ENCODE measurements at places on chromosomes 7 and 10. TPM values are rescaled to one million over a fixed set of nuclear protein-coding genes. Genes with fewer than 3 reads are reported as not detected.

- DNase-seq = no peak
Observed at GRCh38 chr7:66904063-66904593, 16.9 kb upstream of the TMEM248 start.

GRCh38 chr7:1548438-1548831 is 7.6 kb downstream of the TMEM184A start:
- DNase-seq = no peak

DNA sequence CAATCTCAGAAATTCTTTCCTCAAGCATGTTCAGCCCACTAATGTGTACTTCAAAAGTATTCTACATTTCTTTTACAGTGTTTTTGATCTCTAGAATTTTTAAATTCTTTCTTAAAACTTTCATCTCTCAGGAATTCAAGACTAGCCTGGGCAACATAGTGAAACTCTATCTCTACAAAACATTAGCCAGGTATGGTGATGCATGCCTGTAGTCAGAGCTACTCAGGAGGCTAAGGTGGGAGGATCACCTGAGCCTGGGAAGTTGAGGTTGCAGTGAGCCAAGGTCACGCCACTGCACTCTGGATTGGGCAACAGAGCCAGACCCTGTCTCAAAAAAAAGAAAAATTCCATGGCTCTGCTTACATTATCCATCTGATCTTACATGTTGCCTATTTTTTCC is 5.0 kb upstream of the EGFR start:
- no peak for DNase-seq

GRCh38 chr10:126250527-126251310 is 137.6 kb downstream of the ADAM12 start:
- DNase-seq = no peak

The KIF11 gene
- polyA plus RNA-seq = 19.0 TPM

The SKIDA1 gene
- polyA plus RNA-seq = 5.6 TPM

The DHX32 gene
- 25.1 TPM for polyA plus RNA-seq

- no peak for DNase-seq
Observed at GRCh38 chr7:151834271-151835035, 42.5 kb downstream of the PRKAG2 start.

The WDFY4 gene
- 5.1 TPM for polyA plus RNA-seq

The BMPER gene
- 45.4 TPM for polyA plus RNA-seq

DNA sequence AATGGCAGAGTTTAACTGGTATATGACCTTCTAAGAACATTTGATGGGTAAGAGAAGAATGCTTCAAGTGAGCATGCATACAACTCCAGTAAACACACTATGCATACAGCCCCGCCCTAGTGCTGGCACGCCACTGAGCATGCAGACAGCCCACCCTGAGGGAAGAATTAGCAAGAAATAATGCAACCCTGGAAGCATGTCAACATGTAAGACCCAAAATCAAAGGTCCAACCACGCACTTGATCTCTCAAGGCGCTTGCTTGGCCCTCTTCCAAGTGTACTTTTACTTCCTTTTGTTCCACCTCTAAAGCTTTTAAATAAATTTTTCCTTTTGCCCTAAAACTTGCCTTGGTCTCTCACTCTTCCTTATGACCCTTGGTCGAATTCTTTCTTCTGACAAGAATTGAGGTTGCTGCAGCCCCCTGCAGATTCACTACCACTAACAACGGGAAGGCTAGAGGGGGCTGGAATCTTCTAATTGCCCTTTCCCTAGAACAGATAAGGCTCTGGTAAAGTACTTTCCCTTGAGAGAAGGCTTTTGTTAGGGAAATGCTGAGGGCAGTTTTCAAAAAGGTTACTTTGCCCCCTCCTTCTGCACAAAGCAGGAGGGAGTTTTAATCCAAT is 3.4 kb downstream of the FAM24B start:
- no peak for DNase-seq

The FAM25C gene
- not detected for polyA plus RNA-seq

GRCh38 chr10:87829986-87830729 is 12.1 kb upstream of the ATAD1 start:
- no peak for DNase-seq

GRCh38 chr10:598415-599170 is 90.9 kb downstream of the DIP2C start:
- DNase-seq = no peak

DNA sequence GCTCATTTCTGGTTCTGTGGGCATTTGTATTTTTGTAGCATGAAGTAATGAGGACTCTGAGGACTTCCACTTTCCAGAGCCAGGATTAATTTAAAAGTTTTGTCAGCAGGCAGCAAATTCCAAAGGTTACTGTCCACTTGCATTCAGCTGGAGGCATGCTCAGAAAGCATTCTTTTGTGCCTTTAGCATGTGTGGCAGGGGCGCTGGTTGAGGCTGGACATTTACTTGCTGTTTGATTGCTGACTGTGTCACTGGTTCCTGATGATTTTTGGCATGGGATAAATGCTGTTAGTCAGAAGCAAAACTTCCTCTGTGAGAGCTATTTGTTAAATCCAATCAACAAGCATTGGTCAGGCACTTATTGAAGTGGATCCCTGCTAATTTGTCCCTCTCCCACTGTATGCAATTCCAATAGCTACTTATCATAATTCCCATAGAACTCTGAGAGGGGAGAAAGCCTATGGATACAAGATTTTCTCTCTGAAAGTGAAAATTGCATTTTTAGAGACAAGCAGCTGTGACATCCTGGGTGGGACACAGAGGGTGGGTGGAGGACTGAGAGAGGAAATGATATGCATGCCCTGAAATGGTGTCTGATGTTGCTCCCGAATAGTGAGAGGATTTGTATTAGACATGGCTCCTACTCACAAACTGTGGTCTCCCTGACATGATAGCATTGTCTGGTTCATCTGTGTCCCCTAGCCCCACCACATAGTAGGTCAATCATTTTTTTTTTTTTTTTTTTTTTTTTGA is 161.2 kb upstream of the WDR11 start:
- DNase-seq = no peak

All from right lung (tissue), 10 donors.